ENCODE measurements at places on chromosomes 12 and 14.

DNA sequence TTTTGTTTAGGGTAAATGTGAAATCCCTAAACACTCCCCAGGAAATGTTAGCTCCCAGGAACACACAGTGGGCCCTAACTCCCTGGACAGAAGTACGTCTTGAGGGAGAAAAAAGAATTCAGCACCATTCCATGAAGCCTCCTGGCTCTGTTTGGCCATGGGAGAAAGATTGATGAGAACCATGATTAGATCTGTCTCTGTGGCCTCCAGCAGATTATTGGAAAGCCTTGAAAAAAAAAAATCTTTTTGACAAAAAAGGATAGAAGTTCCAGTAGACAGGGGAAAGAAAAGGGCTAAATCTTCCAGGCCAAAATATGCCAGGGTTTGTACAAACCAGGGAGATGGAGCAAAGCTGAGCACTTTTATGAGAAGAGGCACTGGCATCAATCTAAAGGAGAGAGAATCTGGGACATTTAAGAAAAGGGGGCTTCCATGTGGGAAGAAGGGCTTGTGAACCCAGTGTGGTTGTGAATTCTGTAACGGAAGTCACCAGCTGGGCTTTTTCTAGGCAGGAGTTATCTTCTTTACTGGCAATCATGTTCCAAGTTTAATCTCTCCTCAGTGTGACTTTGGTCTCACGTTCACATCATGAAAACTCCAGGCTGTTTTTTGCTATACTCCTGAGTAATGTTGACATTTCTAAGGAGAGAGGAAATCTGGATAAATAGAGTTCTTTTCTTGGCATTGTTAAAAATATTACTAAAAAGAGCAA lies 426.7 kb downstream of the RAD51B start:
- DNase-seq, result no peak

DNA sequence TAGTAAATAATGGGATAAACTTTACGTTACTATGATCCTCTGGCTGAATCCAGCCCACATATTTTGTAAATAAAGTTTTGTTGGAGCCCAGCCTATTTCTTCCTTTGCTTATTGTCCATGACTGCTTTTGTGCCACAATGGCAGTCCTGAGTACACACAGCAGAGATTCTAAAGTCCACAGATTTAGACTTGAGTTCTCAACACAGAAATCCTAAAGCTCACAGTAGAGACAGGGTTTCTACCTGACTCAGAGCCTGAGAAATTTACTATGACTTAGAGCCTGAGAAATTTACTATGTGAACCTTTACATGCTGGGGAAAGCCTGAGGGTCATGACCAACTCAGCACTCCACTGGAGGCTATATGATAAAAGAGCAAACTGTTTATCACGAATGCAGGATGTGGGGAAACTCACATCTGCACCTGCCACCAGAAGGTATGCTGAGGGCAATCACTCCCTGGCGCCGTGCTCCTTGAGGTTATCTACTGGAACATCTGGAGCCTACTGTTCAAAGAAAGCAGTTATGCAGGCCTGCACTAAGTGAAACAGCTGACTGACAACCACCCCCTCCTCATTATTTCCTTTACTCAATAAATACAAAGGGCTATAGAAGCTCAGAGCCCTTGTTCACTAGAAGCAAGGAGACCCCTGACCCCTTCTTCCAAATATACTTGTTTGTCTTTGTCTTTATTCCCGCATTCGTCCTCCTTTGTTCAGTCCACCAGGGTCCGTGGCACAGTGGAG lies 52.6 kb upstream of the BICD1 start:
- DNase-seq, result no peak

- DNase-seq, result no peak
Observed at GRCh38 chr12:75665216-75665615, 153.8 kb upstream of the KRR1 start.

GRCh38 chr14:67240168-67240932 lies 885 bp upstream of the PALS1 start:
- peak; percentile 59 for DNase-seq

GRCh38 chr12:132492522-132492921 lies 2.6 kb downstream of the FBRSL1 start:
- no peak for DNase-seq
